ENCODE measurements at places on chromosomes 3 and 15.

GRCh38 chr3:124113485-124113884 is 121.6 kb upstream of the ROPN1 start:
- no peak for DNase-seq

DNA sequence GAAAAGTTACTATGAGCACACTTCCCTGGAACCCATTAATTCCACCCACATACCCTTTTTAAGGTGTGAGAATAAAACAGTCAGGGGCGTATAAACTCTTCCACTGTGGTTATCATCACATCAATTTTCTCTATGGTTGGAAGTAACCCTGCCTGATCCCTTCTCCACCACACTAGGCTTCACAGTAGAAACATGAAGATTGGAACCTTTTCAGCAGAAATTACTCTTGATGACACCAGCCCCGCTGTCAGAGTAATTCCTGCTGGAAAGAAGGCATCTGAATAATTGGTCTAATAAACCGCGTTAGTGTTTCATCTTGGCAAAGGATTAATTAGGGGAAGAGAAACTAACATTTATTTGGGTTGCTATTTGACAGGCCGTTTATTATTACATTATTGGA is 278.4 kb downstream of the MFSD1 start:
- DNase-seq: no peak

DNA sequence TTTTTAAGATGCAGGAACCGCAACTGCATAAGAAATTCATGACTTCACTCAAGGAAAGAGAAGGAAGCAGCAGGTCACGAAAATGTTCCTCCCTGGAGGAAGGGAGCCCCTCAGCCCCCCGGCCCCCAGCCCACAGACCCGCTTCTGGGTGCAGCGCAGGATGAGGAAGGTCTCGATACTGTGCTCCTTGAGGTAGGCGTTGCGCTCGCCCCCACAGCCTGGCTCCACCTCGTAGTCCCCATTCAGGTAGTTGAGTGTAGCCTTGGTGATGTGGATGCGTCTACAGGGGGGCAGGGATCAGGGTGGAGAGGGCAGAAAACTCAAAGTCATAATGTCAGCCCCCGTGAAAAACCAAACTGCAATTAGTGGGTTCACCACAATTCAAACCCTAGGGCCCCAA is 121.4 kb downstream of the ADCY5 start:
- DNase-seq: no peak

GRCh38 chr3:122415104-122415744 is 638 bp downstream of the WDR5B start:
- peak; percentile 26 for DNase-seq

DNA sequence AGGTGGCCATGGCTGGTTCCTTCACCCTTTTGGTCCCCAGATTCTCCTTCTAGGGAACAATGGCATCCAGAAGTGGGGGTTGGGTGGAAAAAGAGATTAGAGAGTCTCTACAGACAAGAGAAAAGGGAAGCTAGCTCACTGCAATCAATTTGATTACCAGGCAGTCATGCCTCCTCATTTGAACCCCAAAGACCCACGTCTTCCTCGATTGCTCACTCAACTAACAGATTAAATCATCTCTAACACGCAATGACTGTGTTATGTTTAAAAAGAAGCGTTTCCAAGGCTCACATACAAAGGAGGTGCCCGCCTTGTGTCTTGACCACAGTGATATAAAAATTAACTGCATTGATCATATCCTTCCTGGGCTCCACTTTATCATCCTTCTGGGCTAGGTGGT is 57.6 kb downstream of the BHLHE40 start:
- no peak for DNase-seq

All from kidney capillary endothelial cell (primary cell).